ENCODE measurements at places on chromosomes 2 and 18.

DNA sequence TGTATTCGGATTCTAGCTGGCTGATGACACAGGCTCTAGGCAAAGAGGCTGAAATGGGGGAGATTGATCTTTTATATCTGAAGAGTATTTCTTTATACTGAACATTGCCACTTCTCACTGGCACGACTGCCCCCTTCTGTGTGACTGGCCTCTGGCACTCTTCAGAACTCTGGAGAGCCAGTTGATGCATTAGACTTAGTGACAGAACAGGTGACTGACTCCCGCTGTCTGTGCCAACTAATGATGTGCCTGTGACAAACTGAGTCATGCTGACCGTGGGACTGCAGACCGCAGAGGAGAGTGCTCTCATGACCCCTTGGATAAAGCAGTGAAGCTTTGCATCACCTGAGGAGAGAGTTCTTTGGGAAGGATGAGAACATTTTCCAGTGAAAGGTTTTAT lies 14.4 kb downstream of the MGAT5 start:
- DNase-seq = no peak

GRCh38 chr18:80105369-80106167 lies 3.5 kb upstream of the ADNP2 start:
- DNase-seq = no peak

- peak; percentile 74 for DNase-seq
These were observed 19.3 kb downstream of the GPR55 start for GRCh38 chr2:230905448-230906421.

GRCh38 chr2:169715379-169716237 lies 18.0 kb upstream of the KLHL23 start:
- no peak for DNase-seq

DNA sequence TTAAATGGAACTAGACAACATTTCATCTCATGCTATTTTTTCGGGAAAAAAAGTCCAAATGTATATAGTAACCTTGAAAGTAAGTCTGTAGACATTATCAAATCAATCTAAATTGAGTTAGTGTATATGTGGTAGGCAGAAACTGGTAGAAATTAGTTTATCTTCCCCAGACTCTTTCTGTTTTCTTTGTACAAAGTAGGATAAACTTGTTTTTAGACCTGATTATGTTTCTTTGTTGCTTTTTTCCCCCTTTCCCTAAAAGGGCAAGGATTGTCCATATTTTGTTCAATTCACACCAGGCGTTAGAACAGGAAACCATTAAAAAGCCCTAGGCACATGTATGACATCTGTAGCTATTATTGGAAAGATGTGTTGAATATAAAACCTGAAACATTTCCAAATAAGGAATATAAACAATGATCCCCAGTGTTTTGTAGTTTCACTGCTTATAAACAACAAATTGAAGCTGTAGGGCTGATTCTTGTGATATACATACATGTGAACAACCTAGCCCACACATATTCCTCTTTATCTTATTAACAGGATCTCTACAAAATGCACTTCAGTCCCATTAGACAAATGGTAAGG lies 528.3 kb downstream of the PARD3B start:
- no peak for DNase-seq

- no peak for DNase-seq
These were observed 92.6 kb downstream of the METTL4 start for GRCh38 chr18:2478662-2479061.

DNA sequence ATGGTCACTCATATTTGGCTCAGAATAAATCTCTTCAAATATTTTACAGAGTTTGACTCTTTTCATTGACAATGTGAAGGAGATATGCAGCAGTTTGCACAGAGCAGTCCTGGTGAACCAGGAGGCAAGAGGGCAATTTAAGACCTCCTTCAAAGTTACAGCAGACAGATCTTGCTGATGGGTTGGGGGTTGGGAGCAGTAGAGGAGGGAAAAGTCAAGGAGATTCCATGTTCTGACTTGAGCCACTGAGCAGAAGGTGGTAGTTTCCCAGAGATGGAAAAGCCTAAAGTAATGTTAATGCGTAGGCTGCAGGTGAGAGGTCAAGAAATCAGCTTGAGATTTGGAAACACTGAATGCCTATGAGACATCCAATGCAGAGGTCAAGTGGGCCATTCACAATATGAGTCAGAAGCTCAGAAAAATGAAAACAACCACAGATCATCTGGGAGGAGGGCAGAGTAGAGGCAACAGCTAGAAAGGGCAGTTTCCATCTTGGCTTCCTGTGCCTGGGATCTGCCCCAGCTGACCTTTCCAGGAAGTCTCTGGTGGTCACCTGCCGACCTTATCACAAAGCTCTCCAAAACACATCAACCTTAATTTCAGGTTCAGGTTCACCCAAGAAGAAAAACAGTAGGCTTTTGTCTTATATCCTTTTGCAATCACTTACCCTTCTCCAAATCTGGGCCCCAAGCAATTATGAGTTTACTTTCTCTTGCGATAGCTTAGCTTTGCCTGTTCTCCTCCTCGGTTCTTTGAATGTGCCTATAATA lies 197.5 kb upstream of the ARL4C start:
- DNase-seq = no peak

GRCh38 chr2:240599141-240599583 lies 12.6 kb downstream of the CAPN10 start:
- no peak for DNase-seq

- DNase-seq = no peak
These were observed 710.4 kb downstream of the SLC4A3 start for GRCh38 chr2:220337611-220338440.

DNA sequence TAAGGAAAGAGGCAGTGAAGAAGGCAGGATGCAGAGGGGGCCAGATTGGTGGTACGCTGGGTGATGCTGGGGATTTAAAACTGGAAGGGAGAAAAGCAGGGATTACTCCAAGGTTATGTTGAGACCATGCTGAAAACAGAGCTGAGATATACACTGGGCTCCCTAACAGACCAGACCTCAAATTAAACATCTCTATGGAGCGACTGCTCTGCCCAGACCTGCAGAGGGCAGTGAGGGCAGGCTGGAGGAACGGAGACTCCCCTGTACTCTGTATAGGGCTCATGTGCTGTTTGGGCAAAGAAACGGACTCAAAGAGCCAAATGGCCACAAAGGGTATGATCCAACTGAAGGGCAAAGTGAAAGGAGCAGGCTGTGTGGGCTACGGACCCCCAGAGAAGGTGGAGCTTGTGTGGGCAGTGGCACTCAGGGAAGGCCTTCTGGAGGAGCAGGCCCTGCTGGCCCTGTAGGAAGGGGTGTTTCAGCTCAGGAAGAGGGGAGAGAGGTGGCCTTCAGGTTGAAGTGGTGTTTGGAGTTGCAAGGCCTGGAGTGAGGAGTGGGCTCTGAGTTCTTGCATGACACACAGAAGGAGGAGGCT lies 4.8 kb upstream of the CELF4 start:
- no peak for DNase-seq

DNA sequence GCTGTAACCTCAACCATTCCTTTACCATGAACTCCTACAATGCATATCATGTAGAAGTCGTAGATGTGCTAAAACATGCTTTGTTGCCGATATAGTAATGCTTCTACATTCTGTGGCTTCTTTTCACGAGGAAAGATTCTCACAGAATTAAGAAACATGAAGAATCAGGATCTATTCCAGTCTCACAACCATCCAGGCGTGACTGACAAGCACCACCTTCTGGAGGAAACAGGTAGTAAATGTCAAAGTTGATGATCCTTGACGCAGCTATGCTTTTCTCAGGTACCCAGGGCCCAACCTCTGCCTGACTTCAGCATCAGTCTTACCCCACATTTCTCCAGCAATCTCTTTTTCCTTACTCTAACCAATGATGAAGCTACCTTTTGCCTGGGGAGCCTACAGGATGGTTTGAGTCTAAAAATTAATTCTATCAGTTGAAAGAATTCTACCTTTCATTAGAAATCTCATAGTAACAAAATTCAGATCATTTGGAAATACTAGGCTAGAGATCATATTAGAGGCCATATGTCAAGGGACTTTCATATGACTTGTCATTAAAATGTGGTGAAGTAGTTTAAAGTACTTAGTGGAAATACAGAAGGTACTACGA lies 123.3 kb upstream of the RND3 start:
- peak; percentile 18 for DNase-seq

DNA sequence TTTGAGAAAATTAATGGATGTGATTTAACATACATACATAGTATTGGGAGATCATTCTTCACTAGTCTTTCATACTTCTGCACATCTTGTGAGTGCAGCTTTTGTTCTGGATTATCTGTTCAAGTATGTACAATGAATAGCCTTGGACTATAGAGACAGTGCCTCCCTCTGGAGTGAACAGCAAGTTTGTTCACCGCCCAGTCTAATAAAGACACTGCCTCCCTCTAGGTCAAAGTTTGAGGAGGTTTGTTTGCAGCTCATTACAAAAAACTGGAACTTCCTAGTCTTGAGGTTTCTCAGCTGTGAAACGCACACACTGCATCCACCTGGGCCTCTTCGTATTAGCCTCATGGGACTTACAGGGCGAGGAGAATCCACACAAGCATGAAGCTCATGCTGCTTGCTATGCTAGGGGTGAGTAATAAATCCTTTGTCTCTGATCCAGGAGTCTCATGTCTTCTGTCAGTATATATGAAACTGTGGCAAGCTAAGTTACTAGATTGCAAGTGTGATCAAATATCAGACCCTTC lies 26.0 kb upstream of the LAPTM4A start:
- no peak for DNase-seq

DNA sequence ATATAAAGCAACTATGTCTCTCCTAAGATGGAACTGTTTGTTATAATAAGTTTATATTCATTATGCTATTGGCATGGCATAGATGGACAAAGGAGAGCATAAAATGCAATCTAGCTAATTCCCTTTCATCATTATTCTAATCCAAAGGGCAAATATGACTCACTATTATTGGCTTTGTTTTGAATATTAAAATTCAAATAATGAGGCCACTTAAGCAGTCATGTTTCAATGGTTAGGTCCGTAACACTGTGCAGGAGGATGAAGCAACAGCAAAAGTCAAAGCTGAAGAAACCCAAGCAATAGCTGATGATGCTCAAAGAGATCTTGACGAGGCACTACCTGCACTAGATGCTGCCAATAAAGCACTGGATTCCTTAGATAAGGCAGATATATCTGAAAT lies 177.1 kb downstream of the TRABD2A start:
- no peak for DNase-seq

DNA sequence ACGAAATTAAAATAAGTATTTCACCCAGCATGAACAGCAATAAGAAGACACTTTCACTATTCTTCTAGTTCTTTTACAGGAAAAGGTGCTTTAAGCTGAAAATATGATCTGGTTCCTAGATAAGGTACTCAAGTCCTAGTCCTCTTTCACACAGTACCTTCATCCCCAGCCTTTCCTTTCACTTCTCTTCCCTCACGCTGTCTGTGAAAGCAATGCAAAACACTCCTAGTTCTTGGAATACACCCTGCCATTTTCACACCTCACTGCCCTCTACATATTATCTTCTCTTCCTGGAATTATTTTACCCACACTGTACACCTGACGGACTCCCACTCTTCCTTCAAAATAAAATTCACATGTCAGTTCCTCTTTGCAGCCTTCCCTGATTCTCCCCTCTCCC lies 82.9 kb downstream of the DNAH7 start:
- no peak for DNase-seq

GRCh38 chr2:59250307-59250677 lies 1009.2 kb upstream of the FANCL start:
- no peak for DNase-seq

DNA sequence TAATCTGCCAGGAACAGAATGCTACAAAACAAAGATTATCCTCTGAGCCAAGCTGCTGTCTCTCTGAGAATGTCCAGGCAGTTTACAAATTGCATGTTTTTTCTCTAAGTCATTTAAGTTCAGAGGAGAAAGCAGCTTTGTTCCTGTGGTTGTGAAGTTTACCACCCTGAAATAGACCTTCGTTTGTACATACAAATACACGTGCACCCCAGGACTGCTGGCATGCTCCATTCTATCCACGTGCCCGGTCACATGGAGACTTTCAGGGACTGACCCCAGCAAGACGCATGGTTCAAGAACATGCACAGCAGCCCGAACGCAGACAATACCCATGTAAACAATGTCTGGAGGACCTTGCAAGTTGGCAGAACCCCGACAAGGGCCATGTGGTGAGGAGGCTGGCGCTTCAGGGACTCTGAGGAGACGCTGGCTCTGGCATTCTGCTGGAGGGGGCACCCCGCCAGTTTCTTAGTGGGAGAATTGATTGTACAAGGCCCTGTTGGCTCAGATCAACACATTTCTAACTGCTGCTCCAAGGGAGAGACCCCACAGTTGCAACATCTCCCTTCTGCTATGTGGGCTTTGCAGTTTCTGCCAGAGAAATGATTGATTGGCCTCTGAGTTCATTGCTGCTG lies 33.3 kb downstream of the FAM178B start:
- no peak for DNase-seq

GRCh38 chr2:221822416-221822815 lies 250.3 kb upstream of the EPHA4 start:
- DNase-seq = no peak

GRCh38 chr2:36561237-36561944 lies 36.6 kb downstream of the FEZ2 start:
- no peak for DNase-seq

GRCh38 chr2:126436411-126436810 lies 219.5 kb upstream of the GYPC start:
- no peak for DNase-seq

- no peak for DNase-seq
These were observed 212.5 kb upstream of the HAAO start for GRCh38 chr2:43004879-43005244.

DNA sequence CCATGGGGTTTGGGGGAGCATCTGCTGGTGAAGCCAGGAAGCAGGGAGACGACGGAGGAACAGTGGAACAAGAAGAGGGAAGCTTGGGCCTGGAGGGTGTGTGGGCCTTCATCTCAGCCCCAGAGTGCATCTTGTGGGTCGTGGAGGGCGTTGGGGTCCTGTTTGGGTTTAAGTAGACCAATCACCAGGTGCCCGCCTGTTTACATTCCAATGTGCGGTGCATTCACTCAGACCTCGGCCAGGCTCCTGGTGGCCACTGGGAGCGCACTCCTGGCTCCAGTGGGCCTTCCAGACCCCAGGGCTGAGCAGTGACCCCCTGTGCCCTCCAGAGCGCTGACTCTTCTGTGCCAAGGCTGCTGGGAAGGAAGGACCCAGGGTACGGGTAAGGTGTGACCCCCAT lies 293.7 kb downstream of the NDUFA10 start:
- DNase-seq = no peak

DNA sequence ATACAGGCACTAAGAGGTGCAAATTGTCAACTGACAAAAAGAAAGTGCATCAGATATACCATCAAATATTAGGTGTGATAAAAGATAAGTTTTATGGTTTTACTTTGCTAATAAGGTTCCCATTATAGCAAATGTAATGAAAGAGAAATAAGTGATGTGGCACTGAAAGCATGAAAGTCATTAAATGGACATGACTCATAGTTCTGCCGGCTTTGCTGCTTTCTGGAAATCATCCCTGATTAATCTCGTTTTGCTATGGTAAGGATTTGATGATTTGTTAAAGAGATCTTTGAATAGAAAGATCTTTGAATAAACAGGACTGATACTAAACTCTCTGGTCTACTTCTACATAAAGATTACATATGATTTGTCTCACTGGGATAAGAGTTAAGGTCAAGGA lies 72.7 kb downstream of the CLIP4 start:
- no peak for DNase-seq

DNA sequence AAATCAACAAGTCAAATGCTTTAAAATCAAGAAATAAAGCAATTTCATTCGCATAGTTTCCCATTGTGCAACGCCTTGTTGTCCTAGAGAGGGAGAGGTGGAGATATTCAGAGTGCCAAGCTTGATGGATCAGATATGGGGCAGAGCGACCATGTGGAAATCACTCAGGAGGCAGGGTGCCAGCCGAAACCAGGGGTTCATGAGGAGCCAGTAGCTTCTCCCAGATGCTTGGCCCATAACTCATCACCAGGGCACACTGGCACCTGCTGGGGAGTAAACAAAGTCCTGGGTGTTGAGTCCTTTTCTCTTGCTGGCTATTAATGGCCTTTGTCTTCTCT lies 53.0 kb upstream of the ASAP2 start:
- no peak for DNase-seq

Data from head of caudate nucleus (tissue), 42 donors.